CD4-positive, alpha-beta T cell treated with Interleukin-4 for 4 hours (primary cell): ENCODE measurements at places on chromosomes 16 and 17.

GRCh38 chr16:2270588-2271470, 2.9 kb upstream of the RNPS1 start:
- no peak for DNase-seq

- DNase-seq = no peak
These were observed 10.7 kb downstream of the CCDC40 start for GRCh38 chr17:80047176-80047575.

- peak; percentile 67 for DNase-seq
These were observed 26.3 kb downstream of the STAT5B start for GRCh38 chr17:42249681-42250446.

DNA sequence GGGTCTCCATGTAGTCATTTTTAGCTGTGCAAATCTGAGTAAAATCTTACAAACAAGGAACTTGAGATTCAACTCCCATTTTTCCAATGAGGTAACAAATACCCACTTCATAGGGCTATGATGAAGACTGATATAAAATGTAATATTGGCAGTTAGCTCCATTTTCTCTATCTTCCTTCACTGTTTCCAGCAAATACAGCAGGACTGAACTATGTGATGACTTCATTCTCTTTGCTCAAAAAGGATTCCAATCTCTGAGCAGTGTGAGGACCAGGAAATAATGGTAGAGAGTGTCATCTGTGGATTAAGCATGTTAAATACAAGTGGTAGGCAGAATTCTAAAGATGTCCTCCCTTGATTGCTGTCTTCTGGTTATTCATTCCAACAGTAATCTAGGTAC, 18.3 kb downstream of the RND2 start:
- no peak for DNase-seq

DNA sequence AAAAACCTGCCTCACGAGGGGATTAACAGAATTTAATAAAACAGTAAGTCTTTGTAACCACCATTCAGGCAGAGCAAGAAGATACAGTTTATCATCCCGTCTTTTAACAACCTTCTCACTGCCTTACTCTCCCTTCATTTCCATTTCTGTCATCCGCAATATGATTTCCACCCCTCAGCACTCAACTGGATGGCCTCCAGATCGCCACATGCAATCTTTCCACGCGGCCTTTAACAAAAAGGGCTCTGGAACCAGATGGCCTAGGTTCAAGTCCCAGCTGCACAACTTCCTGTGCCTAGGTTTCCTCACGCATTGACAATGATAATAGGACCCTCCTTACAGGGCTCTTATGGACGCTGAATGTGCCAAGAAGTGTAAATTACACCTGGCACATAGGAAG, 103.6 kb downstream of the GAS7 start:
- DNase-seq = no peak

- no peak for DNase-seq
These were observed 69.3 kb downstream of the ABR start for GRCh38 chr17:1110541-1110861.

DNA sequence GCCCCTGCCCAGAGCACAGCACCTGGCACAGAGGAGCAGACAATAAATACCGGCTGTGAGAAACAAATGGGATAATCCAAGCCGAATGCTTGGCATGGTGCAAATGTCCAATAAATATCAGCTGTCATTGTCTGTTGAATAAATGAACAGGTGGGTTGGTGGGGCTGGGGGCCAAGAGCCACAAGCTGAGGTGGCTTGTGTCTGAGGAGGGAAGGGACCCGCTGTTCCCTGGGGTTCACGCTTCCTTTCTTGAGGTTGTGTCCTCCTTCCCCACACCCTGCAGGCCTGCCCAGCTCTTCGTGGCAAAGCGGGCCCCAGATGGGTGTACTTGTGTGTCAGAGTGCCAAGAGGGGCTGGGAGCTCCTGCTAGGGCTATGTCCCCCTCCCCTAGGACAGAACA, 38.6 kb downstream of the ARHGAP27 start:
- DNase-seq = no peak

DNA sequence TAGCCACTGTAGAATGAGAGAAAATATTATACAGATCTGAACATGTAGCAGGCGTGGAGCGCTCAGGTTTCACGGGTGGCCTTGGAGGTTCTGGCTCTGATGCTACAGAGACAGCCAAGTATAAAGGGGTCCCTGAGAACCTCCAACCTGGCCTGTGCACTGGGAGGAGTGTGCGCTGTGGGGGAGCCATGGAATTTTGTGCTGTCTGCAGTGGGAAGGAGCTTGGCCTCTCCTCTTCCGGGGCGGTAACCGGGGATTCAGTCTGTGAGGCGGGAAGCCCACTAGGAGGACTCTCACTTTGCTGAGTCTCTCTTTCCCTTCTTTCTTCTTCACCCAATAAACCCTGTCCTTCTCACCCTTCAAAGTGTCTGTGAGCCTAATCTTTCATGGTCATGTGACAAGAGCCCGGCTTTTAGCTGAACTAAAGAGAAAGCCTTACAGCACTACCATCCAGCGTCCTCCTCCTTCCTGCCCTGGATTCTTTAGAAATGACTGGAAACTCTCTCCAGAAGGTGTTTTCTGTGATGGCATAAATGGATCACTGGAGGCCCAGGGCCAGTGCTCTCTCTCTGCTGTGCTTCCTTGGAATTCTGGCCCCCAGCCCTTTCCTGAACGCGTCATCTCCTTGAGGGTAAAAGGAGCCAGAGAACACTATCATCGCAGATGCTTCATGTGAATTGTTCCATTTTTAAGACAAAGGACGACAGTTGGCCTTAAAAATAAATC, 232.1 kb upstream of the CACNG5 start:
- DNase-seq = no peak

- no peak for DNase-seq
These were observed 99.4 kb downstream of the TNFRSF13B start for GRCh38 chr17:16872351-16873173.

GRCh38 chr17:79907217-79907715, 68.0 kb upstream of the CBX4 start:
- DNase-seq = no peak

GRCh38 chr17:55068862-55069811, 100.6 kb downstream of the STXBP4 start:
- DNase-seq = no peak

DNA sequence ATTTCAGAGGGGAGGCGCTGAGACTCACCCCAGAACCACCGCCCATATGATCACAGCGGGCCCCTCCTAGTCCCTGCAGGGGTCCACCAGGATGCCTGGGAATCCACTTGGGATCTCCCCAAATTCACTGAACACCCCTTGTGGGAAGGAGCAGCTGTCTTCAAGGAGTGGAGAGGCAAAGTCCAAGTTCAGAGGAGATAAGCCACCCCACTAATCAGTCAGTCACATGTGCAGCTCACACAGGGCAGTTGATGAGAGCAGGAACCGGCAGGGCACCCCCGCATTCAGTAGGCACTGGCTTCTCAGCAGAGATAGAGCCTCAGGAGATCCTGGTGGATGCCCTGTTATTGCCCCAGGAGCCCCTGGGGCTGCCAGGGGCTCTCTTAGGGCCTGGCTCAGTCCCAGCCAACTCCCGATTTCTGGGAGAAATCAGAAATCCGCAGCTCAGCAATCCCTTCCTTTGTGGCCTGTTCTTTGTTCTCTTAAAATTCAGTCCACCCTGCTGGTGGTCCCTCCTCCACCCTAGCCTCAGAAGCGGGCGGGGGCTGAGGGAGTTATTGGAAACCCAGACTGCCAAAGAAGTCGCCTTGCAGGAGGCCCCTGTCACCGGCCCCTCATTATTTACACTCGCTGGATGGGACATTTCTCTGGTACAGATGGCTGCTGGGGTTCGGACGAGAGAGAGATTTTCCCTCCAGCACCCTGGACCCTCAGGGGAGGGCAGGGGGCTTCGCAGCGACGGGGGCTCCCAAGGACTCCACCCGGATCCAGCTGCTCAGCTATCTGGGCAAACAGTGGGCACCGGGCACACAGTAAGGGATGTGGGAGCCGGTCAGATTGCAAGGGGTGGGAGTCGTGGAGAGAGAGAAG, 1.8 kb downstream of the CDC42EP4 start:
- DNase-seq = no peak

DNA sequence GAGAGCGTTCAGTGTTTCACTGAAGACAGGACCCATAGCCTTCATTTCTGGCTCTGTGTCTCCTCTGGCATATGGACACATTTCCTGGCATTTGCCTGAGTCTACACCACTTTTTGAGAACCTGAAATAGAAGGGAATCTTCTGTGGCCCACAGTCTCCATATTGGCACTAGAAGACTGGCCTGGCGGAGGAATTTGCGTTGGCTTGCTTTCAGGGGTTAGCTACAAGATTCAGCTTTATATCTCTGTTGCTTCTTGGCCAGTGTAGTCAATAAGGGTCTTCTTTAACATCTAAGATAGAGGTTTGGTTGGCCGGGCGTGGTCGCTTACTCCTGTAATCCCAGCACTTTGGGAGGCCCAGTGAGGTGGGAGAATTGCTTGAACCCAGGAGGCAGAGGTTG, 12.8 kb upstream of the CLEC18C start:
- DNase-seq = no peak

GRCh38 chr17:35906191-35906925, 24.2 kb downstream of the RDM1 start:
- DNase-seq = no peak

- peak; percentile 60 for DNase-seq
These were observed 618 bp downstream of the GGA3 start for GRCh38 chr17:75260641-75261335.

- DNase-seq = no peak
These were observed 4.3 kb upstream of the ENGASE start for GRCh38 chr17:79070266-79070880.

DNA sequence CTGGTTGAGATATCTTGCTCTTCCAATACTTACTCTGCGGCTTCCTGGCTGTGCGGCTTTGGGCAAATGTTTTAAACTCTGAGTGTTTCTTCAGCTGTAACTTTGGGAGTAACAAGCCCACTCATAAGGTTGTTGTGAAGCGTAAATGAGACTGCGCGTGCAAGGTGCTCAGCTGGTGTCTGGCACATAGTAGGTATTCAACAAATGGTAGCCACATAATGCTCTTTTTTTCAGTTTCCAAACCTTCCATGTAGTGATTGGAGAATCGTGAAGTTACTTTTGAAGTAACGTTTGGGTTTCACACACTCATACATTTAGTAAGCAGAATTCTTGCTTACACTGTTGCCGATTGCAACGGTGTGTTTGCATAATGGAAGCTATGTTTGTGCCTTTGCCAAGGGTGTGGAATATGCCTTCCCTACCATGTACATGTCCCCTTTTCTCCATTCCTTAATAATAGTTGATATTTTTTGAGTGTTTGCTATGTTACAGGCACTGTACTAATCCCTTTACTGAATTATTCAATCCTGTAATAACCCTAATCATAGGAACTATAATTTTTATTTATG, 829 bp downstream of the DHRS7B start:
- DNase-seq = no peak

DNA sequence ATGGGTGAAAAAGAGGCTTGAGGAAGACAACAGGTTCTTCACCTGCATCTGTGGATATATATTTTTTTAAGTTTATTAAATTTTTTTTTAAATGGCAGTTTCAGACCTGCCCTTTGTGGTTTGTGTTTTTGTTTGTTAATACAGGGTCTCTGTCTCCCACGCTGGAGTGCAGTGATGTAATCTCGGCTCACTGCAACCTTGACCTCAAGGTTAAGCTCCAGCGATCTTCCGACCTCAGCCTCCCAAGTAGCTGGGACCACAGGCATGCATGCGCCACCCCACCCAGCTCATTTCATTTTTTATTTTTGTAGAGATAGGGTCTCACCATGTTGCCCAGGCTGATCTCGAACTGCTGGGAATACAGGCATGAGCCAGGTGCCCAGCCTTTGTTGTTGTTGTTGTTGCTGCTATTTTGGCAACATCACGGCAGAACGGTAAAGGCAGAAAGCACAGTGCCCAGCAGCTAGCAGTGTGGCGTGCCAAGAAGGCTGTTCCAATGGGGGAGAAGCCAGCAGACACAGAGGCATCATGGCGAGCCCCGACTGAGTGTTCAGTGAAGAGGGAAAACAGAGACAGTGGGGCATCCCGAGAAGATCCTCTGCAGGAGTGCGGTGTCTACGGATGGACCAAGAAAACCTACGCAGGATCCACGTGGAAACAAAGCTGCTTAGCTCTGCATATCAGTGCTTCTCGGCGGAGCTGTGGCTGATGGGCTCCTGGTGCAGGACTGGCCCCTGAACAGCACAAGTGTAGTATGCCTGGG, 19.6 kb downstream of the TMC6 start:
- DNase-seq = no peak

GRCh38 chr16:35868630-35869029, 2409.2 kb downstream of the TP53TG3F start:
- DNase-seq = no peak

DNA sequence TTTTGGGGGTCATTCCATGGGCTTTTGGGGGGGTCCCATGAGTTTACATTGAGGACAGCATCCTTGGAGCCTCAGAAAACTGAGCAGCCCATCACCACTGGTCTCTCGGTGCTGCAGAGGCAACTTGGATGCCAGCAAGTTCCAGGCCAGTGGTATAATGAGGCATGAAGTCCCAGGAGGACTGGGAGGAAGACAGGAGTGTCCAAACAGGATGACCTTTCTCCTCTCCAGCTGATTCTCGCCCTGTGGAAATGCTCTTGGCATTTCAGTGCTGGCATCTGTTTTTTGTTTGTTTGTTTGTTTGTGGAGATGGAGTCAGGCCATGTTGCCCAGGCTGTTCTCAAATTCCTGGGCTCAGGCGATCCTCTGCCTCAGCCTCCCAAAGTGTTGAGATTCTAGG, 347.6 kb downstream of the SNX29 start:
- no peak for DNase-seq

GRCh38 chr17:2211661-2212399, 91.8 kb downstream of the SMG6 start:
- DNase-seq = no peak

GRCh38 chr16:5905935-5906334, 808.3 kb upstream of the EEF2KMT start:
- DNase-seq = no peak

DNA sequence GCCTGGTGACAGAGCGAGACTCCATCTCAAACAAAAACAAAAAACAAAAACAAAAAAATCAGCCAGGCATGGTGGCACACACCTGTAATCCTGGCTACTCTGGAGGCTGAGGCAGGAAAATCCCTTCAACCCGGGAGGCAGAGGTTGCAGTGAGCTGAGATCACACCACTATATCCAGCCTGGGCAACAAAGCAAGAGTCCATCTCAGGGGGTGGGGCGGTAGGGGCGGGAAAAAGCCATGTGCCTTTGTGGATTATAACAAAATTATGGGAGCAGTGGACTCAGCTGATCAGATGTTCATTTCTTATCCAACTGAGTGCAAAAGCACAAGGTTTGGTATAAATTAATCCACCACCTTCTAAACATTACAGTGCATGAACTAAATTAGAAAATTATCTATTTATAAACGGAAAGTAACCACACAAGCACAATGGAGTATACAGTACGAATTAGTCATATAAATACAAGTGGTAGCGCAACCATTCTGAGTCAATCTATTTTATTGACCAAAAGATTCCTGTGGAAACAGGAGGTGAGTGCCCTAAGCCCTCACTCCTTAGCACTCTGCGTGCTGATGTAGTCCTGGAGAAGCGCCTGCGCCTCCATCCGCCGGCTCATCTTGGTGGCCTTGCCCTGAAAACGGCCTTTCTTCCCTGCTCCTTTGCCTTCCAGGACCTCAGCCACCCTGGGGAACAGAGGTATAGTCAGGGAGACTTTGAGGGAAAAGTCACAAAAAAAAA, 14.0 kb downstream of the AARSD1 start:
- DNase-seq = no peak

- no peak for DNase-seq
These were observed 6.2 kb downstream of the TAF1C start for GRCh38 chr16:84180519-84181140.

GRCh38 chr17:6245301-6246177, 175.4 kb downstream of the WSCD1 start:
- DNase-seq = no peak

- DNase-seq = no peak
These were observed 122.4 kb downstream of the HIC1 start for GRCh38 chr17:2177235-2177811.
